ENCODE measurements at places on chromosomes 1 and 21.
A peak's percentile ranks its signal among the peaks of the same experiment; 100 is the strongest.

GRCh38 chr21:29195981-29196669 is 65.7 kb downstream of the MAP3K7CL start:
- peak; percentile 16 for DNase-seq

DNA sequence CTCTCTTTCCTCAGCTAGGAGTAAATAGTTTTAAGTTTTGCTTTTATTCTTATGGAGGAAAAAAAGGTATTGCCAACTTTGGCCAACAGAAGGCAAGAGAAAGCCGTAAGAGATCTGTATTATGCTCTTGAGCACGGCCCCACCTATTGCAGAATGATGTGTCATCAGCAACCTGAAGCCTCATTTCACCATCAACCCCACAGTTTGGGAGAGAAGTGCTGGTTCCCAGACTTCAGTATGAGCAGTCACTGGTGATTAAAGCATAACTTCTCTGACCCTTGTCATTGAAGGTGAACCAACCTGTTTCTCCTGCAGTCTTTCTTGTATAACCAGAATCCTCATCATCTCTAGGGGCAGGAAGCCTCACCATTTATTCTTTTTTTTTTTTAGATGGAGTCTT is 100.2 kb downstream of the SIPA1L2 start:
- DNase-seq, result no peak

GRCh38 chr1:7478142-7478790 is 292.8 kb upstream of the VAMP3 start:
- DNase-seq, result peak; percentile 56

GRCh38 chr1:226063977-226064815 is 1.7 kb downstream of the H3-3A start:
- no peak for DNase-seq

- DNase-seq, result no peak
Observed at GRCh38 chr1:95122151-95122697, 5.1 kb downstream of the TLCD4 start.

DNA sequence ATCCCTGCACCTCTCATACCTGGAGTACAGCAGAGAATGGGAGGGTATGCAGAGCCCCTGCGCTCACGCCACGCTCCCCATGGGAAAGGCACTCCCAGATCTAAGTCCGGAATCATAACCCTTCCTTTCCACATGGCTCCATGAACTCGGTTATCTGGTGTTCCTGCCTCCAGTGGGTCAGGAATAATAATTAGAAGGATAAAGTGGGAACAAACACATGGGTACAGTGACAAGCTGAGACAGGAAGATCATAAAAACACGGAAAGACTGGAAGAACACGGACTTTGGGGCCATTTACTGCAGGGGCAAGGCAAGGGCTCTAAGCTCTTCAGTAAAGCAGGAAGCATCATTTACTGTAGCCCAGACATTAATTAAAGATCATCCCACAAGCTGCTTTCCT is 48.6 kb downstream of the FOXO6 start:
- no peak for DNase-seq

DNA sequence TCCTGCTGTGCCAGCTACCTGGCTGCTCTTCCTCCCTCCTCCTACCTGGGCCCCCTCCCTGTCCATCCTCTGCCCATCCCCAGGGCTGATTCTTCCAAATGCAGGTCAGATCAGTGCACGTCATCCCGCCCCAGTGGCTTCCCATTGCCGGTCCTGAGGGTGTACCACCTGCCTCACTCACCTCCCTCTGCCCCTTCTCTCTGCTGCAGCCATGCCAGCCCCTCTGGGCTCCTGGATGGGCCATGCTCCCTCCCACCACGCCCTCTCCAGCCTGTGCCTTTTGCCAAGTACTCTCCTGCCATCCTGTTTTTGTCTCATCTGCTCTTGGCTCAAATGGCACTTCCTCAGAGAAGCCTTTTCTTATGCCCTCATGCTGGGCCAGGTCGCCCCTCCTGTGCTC is 95.8 kb downstream of the ARHGEF10L start:
- no peak for DNase-seq

DNA sequence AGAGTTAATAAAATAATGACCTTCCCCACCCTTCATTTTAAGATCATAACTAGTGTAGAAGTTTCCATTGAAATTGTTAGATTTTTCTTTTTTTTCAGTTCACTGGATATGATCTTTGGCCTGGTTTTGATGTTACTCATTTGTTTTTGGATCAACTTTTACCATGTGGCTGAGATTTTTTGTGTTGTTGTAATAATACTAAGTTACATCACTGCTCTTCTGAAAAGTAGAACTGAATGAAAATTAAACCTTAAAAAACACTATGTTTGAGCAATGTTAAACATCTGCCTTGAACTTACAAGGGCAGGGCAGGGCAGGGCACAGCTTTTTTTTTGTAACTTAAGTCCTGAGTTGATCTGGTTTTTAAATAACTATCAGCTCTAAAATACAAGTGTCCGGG is 204.8 kb upstream of the ADAMTS5 start:
- no peak for DNase-seq
